ENCODE measurements at places on chromosomes 7 and 10. TPM values are rescaled to one million over a fixed set of nuclear protein-coding genes. Genes with fewer than 3 reads are reported as not detected.

DIP2C gene
- total RNA-seq, result 13.7 TPM

C10orf90 gene
- total RNA-seq, result 2.7 TPM

SCART1 gene
- total RNA-seq, result 0.10 TPM

IFIT1B gene
- total RNA-seq, result not detected

UPK3B gene
- total RNA-seq, result 19.9 TPM

CALML5 gene
- not detected for total RNA-seq

CALY gene
- total RNA-seq, result 0.74 TPM

EDRF1 gene
- 12.9 TPM for total RNA-seq

VWA2 gene
- total RNA-seq, result 0.03 TPM

FAM237B gene
- 0.10 TPM for total RNA-seq

EFCAB10 gene
- 3.0 TPM for total RNA-seq

CREB5 gene
- total RNA-seq, result 5.0 TPM

EEPD1 gene
- 56.7 TPM for total RNA-seq

BICC1 gene
- total RNA-seq, result 25.8 TPM

GIMAP8 gene
- not detected for total RNA-seq

FZD1 gene
- total RNA-seq, result 2.5 TPM

ZNF804B gene
- total RNA-seq, result not detected

MMP21 gene
- 0.03 TPM for total RNA-seq

TMEM184A gene
- total RNA-seq, result 8.1 TPM

All from A549 treated with AZD2906 at 1 μM for 4 hours (cell line).